ENCODE measurements at places on chromosomes 11 and 22.

DNA sequence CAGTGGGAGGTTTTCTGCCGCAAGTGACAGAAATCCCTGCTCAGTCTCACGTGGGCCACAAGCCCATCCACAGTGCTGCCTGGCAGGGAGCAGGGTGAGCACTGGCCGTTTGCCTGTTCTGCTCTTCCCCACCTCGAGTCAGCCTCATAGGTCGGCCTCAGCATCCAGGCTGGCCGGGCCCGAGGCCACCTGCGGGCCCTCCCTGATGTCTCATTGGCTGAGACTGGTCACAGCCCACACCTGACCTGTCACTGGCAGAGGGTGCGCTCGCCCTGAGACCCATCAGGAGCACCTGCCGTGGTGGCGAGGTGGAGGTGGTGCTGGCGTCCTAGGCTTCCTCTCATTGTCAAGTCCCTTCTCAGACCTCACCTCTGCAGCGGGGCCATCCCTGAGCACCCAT, 72.1 kb downstream of the ELFN2 start:
- no peak for DNase-seq

- DNase-seq: no peak
These were observed 9.4 kb downstream of the TRIM29 start for GRCh38 chr11:120128392-120129119.

DNA sequence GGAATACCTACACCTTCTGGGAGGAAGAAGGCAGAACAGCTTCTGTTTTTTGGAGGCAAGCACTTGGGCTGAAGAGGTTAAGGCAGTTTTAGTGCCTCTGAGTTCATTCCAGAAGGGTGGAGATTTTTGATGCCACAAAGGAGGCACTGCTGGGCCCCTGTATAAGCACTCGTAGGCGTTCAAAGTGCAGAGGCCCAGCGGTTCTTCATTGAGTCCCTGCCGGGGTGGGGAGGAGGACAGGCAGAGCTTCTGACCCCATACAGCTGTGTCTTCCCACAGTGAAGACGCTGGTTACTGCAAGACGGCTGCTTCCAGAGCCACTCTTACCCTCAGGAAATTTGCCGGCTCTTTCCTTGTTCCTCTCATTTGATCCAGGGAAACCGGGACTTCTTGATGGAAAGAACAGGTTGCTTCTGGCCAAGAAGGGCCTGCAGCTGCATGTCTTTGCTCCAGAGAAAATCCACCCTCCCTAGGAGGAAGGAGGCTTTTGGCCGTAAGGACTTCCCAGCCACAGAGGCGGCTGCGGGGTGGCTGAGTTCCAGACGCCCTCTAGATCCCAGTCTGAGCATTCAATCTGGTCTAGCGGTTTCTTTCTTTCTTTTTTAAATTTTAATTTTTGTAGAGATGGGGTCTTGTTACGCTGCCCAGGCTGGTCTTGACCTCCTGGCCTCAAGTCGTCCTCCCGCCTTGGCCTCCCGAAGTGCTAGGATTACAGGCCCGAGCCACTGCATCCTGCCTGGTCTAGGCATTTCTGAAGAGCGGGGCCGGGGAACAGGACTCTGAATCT, 9.4 kb downstream of the ADAMTS15 start:
- no peak for DNase-seq

DNA sequence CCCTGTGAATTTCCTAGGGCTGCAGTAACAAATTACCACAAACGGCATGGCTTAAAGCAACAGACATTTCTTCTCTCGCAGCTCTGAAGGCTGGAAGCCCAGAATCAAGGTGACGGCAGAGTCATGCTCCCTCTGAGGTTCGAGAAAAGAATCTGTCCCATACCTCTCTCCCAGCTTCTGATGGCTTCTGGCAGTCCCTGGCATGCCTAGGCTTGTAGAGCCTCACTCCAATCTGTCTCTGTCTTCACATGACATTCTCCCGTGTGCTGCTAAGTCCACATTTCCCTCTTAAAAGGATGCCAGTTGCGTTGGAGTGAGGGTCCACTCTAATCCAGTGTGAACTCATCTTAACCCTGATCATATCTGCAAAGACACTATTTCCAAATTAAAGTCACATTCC, 116.2 kb downstream of the NECTIN1 start:
- no peak for DNase-seq

Data from left forelimb (tissue), 1 donor.